Right lobe of liver (tissue), 6 donors: ENCODE measurements at places on chromosomes 13 and 19.

- peak; percentile 53 for DNase-seq
Measured at GRCh38 chr19:43525836-43526771, 897 bp downstream of the ETHE1 start.

DNA sequence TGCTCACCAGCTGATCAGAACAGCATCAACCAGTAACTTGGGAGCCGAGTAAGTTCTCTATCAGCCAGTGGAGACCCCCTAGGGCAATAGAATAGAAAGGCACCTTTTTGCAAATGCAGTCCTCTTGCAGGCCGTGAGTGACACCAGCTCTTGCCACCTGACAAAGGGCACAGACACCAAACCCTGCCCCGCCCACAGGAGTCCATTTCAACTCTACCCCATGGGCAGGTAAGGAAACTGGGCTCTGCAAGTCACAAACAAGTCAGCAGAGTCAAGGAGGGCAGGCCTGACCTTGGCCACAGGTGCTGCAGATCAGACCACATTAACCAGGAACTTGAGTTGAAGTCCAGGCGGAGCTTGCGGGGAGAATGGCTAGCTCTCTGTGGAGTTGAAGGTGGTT, 77.4 kb upstream of the SPATA13 start:
- DNase-seq: no peak

GRCh38 chr19:31232180-31232579, 117.1 kb downstream of the TSHZ3 start:
- DNase-seq: no peak

DNA sequence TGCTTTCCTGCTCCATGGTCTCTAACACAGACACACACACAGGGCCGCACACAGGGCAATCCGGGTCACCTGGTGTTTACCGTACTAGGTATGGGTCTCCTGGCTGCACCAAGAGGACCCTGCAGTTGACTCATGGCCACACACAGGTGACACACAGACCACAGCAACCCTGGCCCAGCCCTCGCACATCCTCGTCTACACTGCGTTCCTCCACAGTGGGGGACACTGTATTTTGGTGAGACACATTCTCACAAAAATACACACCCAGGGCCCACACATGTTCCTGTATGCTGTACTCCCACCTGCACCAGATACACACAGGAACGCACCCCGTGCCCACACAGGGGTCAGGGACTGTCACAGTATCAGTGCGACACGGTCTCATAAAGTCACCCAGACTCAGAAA, 12.8 kb downstream of the PDE4A start:
- DNase-seq: no peak

- no peak for DNase-seq
Measured at GRCh38 chr19:53041366-53041765, 3.2 kb upstream of the ERVV-2 start.

- peak; percentile 58 for DNase-seq
Measured at GRCh38 chr19:4456843-4457653, 546 bp downstream of the UBXN6 start.

DNA sequence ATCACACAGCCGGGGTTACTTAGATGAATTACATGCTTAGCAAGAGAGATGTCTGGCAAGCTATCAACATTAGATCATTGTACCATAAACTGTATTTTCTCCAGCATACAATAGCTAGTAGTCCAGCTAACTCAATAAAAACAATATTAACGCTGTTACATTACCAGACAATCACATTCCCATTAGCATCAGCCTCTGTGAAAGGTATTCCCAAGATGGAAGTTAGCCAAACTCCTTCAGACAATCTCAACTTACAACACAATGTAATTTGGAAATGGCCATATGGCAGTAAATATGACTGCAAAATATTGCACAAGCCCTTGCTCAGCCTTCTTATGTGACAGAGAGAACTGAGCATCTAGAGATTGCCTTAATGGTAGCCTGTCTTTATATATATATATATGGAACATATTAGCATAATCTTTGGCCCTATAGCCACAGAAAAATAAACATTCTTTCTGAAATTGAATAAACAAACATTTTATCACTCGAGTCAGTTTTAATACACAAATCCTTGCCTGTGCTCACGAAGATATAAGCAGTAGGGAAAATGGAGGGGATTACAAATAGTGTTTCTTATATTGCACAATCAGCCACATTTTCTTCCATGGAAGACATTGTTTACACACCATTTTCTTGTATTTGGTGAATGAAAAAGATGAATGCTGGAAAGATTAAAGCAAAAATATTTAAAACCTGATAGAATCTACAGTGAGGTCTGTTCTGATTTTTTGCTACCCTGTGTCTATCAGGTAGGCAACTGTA, 1060.5 kb downstream of the DIAPH3 start:
- no peak for DNase-seq

- no peak for DNase-seq
Measured at GRCh38 chr13:59497621-59498247, 666.0 kb downstream of the DIAPH3 start.

DNA sequence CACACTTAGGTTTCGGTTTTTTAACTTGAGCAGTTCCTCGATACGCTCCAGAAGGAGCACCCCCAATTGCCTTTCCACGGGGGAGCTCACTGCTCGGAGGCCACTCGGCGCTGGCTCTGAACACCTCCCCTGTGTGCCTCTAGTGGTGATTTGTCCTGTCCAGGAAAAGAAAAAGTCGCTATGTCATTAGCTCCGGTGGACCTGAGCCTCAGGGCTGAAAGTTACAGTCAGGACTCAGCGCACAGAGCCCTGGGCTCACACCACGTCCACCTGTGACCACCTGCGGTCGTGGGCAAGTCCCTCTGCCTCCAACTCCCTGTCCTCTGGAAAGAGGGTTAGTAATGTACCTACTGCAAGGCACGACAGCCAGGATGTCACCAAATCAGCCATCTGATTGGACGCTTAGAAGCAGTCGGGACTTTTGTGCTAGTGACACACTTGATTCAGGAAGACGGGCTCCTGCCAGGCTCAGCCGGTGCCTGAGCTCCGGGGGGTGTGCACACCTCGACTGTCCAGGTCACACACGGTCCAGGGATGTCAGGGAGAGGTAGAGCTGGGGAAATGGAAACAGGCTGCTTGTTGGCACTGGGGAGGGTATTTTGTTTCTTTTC, 3.9 kb upstream of the TMPRSS9 start:
- DNase-seq: no peak

GRCh38 chr19:2755811-2756210, 16.0 kb upstream of the SLC39A3 start:
- DNase-seq: no peak

DNA sequence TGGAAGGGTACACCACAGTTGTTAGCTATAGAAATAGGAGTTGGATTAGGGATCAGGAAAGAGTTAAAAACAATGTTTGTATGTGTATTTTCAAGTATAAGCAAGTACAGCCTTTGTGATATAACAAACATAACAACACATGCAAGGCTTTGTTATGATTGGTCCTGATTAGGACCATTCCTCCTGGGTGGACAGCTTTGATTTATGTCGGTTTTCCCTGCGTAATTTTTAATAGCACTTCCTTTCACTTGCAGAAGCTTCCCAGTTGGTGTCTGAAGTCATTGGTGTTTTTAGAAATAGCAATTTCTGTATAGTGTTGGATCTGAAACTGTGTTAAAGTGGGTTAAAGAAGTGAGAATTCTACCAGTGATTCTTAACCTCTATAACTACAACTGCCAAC, 10.0 kb downstream of the FNDC3A start:
- DNase-seq: no peak

DNA sequence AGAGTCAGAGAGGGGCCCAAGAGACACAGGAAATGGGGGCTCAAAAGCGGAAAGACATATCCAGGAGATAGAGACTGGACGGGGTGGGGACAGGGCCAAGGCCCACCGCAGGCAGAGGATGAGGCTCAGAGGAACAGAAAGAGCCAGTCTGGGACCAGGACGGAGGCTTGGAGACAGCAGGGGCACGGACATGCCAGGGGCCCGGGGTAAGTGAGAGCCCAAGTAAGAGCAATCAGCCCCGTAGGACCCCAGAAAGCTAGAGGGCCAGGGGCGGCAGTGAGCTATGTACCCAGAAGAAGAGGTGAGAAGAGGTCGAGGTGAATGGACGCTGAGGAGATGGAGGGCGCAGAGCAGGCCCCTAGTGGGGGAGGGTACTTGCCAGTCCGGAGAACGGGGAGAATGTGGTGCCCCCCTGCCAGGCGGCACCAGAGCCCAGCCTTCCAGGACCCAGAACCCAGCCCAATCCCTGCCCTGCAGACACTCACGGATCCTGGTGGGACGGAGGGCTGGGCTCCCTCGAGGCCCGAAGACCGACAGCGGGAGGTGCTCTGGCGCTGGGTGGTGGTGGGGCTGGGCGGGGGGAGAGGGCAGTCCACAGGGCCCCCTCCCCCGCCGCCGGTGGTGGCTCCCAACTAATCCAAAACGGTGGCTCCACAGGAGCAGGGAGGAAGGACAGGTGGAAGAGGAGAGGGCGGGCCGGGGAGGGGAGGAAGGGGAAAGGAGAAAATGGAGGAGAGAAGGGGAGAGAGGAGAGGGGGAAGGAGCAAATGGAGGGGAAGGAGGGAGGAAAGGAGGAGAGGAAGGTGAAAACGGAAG, 1.0 kb downstream of the GRIK5 start:
- DNase-seq: no peak

GRCh38 chr13:100108913-100109507, 20.1 kb downstream of the PCCA start:
- DNase-seq: no peak

- DNase-seq: no peak
Measured at GRCh38 chr19:1618157-1619093, 13.2 kb upstream of the UQCR11 start.

GRCh38 chr19:1601613-1602064, 3.6 kb downstream of the UQCR11 start:
- no peak for DNase-seq

DNA sequence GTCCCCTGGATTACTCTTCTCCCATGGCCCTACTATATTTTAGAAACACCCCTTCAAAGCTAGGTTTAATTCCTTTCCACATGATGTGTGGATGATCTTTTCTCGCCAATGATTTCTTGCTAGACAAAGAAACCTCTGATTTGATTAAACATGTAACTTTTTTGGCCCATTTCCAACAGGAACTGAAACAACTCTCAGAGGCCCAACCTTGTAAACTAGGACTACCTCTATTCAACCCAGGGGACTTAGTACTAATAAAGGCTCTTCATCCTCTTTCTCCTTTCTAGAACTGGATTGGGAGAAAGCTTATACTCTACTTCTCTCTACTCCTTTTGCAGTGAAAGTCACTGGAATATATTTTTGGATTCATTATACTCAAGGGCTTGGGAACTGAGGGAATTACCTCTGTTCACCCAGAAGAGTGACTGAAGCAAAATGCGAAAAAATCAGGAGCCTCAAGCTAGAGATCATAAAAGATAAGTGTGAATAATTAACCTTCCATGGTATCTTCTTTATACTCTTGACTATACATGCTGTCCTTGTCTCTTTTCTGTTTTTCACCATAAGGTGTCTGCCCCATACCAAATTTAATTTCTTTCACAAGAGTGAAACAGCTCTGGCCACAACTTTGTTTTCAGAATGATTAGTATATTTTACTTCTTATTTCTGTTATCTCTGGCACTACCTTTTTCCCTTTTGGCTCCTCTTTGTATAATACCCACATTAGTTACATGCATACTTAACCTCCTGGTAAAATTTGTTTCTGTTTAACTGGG, 977.6 kb downstream of the SLITRK5 start:
- DNase-seq: no peak

- no peak for DNase-seq
Measured at GRCh38 chr13:66937423-66937822, 292.7 kb downstream of the PCDH9 start.

DNA sequence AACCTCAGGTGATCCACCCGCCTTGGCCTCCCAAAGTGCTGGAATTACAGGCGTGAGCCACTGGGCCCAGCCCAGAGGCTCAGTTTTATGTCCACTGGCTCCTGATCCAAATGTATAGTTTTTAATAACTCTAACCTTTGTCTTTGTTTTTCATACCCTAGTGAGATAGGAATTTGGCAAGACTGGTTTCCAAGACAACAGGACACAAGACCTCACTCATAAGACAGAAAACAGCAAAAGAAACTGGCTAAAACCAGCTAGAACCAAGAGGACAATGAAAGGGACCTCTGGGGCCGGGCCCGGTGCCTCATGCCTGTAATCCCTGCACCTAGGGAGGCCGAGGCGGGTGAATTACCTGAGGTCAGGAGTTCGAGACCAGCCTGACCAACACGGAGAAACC, 27.6 kb downstream of the CPT1C start:
- DNase-seq: no peak

GRCh38 chr19:5893907-5894703, 9.5 kb downstream of the NDUFA11 start:
- no peak for DNase-seq

GRCh38 chr13:80361883-80362327, 21.0 kb upstream of the SPRY2 start:
- DNase-seq: no peak

DNA sequence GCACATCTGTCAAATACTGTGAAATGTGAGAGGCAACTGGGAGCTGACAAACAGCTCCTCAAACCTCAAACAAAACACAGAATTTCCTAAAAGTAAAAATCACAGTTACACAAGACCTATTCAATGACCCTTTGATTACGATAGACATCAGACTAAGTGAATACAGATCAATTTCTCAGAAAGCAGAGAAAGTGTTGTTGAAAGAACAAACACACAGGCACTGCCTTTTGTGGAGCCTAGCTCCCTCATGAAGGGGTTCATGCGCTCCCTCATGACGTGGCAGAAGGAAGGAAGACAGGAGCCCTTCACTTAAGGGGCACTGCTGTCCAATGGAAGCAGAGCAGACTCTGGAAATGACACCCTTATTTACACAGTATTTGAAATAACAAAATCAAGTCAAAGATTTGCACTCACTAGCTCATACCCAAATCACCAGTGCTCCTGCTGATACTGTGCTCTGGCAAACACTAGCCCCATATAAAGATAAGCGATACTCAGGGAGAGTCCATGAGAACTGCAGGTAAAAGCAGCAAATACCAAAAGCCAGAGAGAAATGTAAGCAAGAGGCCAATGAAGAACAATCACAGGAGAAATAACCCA, 144.9 kb downstream of the KLF12 start:
- no peak for DNase-seq

GRCh38 chr19:29771708-29772414, 39.9 kb upstream of the CCNE1 start:
- DNase-seq: peak; percentile 66

- DNase-seq: no peak
Measured at GRCh38 chr13:30164146-30164545, 143.2 kb downstream of the KATNAL1 start.

DNA sequence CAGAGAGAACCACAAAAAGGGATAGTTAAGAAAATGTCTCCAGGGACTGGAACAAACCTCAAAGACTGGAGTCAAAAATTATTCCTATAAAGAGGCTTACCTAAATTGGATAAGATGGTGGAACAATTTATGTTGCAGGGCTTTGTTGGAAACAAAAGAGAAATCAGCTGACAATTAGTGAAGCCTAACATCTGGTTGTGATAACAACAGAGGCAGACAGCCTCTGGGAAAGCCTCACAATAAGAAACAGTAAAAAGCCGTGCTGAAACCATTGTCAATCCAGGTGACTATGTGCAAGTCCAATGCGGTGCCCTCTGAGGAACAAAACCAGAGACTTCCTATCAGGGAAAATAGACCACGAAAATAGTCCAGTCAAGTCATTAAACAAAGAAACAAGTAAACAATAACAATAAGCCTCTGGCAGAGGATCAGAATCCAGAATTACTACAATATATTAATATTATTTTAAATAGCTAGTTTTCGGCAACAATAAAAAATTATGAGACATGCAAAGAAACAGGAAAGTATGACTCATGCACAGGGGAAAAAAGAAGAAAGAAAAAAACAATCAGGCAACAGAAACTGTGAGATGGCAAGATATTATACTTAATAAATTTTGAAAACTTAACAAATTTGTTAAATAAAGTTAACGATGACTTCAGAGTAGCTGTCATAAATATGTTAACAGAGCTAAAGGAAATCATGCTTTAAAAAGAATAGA, 99.7 kb upstream of the RXFP2 start:
- no peak for DNase-seq

GRCh38 chr13:49026851-49027250, 51.1 kb downstream of the FNDC3A start:
- no peak for DNase-seq
